ENCODE measurements at places on chromosomes 7 and 10.

DNA sequence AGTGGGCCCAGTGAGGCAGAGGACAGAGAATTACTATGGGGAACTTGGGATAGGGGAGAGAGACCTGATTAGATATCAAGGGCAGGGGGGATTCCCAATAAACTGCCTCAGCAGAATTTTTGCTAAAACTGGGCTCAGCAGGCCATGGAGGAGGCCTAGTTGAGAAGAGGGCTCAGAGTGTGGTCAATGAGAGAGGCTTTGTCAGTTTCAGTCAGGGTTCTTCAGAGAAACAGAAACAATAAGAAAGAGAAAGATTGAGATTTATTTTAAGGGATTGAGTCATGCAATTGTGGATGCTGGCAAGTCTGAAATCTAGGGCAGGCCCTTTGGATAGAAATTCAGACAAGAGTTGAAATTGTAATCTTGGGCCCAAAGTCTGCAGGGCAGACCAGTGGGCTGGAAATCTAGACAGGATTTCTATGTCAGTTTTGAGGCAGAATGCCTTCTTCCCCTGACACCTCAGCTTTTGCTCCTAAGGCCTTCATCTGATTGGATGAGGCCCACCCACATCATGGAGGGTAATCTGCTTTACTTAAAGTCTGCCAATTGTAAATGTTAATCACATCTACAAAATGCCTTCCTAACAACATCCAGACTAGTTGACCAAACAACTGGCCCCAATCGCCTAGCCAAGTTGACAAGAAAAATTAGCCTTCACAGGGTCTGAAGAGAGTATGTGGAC lies 33.5 kb upstream of the CCSER2 start:
- no peak for DNase-seq

GRCh38 chr7:43761382-43761781 lies 2.9 kb downstream of the BLVRA start:
- no peak for DNase-seq

DNA sequence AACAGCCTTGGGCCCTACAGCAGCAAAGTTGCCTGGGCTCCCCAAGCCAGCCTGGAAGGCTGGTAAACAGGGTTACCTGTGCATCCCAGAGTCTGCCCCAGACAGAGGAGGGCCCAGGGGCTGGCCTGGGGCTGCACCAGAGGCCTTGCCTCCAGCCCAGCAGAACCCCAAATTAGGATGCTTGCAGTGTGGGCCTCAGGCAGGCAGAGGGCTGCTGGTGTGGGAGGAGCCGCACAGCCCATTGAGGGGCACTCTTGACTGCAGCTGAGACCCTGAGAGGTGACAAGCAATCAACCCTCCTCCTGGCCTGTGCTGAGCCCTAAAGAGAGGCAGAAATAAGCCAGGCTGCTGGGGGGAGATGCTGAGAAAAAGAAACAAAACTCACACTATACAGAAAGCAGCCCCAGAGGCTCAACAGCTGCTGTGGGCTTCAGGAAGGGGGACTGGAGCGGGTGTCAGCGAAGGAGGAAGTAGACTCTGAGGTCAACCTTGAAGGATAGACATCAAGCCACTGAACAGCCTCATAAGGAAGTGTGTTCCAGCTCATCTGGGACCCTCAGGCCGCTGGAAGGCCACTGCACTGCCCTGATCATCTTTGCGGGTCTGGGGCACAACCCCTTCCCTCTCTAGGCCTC lies 6.6 kb downstream of the AIFM2 start:
- DNase-seq = no peak

GRCh38 chr7:141701489-141702046 lies 398 bp downstream of the DENND11 start:
- DNase-seq = no peak

- no peak for DNase-seq
Measured at GRCh38 chr7:6276911-6277408, 4.5 kb upstream of the CYTH3 start.

DNA sequence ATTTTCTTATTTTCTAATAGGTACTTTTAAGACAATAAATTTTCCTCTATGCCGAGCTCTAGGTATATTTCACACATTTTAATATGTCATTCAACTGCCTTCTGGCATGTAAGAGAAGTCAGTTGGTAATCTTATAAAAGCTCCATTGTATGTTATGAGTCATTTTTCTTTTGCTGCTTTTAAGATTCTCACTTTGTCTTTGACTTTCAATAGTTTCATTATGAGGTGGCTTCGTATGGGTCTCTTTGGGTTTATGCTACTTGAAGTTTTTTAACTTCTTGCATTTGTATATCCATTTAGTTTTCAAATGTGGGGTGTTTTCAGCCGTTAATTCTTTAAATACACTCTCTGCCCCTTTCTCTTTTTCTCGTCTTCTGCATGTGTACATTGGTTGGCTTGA lies 80.5 kb downstream of the ABCA13 start:
- no peak for DNase-seq

GRCh38 chr10:50997461-50997860 lies 76.8 kb upstream of the PRKG1 start:
- no peak for DNase-seq

DNA sequence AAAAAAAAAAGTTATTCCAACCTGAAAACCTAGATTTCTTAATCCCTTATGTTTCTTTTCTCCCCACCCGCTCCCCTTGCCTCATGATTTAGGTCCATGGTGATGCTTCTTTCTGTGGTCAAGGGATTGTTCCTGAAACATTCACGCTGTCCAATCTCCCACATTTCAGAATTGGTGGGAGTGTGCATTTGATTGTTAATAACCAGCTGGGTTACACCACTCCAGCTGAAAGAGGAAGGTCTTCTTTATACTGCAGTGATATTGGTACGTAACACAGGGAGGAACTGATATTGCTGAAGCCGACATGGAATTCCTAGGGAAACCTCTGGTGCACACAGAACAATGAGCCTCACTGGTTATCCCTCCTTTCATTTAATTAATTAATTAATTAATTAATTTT lies 22.7 kb downstream of the DHTKD1 start:
- DNase-seq = no peak

- DNase-seq = no peak
Measured at GRCh38 chr10:69960988-69961880, 91.4 kb upstream of the MACROH2A2 start.

- DNase-seq = no peak
Measured at GRCh38 chr7:39375047-39375873, 190.9 kb upstream of the YAE1 start.

- no peak for DNase-seq
Measured at GRCh38 chr7:12091231-12091630, 119.9 kb upstream of the TMEM106B start.

GRCh38 chr7:84482476-84482875 lies 287.9 kb upstream of the SEMA3A start:
- DNase-seq = no peak

- DNase-seq = no peak
Measured at GRCh38 chr7:26343320-26343832, 51.7 kb downstream of the SNX10 start.

DNA sequence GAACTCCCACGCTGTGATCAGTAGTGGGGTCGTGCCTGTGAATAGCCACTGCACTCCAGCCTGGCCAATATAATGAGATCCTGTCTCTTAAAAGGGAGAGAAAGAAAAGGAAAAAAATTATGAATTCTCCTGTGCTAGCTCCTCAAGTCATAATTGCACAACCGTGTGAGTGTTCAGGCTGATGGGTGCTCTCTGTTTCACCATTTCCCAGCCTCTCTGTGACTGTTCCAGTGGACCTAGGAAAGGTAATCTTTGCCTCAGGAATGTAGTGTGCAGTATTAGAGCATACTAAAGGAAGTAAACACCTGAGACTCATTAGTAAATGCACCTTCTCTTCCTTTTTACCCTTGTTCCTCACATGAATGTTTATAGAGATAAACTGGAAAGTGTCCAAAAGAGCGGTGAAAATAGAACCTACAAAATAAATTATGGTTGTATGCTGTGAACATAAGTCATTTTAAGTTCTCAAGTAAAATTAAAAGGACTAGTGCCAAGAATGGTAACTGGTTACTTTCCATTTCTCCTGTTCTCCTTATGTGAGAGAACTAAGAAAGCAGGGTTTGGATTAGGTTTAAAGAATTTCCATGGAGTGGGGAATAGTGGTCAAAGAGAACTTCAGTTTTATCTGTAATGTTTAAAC lies 42.7 kb downstream of the INPP5F start:
- DNase-seq = no peak

DNA sequence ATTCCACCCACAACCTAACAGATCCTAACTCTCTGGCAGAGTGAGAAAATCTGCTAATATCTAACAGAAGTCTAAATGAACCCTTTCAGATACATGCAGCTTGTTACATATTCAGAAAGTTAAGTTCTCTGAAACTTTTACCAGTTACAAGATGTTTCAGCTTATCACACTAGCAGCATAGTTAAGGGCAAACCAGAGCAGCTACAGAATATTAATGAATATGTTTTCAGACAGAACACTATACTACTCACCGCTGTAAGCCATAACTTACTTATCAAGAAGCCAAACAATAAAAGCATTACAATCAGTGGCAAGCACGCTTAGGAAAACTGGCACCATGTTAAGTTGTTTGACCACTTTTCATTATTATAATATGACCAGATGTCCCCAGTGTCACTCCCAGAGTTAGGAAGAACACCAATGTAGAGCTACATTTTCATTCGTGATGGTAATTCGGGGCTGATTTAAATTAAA lies 2.7 kb downstream of the ITGB1 start:
- no peak for DNase-seq

GRCh38 chr7:70520611-70521010 lies 611.3 kb upstream of the GALNT17 start:
- no peak for DNase-seq

DNA sequence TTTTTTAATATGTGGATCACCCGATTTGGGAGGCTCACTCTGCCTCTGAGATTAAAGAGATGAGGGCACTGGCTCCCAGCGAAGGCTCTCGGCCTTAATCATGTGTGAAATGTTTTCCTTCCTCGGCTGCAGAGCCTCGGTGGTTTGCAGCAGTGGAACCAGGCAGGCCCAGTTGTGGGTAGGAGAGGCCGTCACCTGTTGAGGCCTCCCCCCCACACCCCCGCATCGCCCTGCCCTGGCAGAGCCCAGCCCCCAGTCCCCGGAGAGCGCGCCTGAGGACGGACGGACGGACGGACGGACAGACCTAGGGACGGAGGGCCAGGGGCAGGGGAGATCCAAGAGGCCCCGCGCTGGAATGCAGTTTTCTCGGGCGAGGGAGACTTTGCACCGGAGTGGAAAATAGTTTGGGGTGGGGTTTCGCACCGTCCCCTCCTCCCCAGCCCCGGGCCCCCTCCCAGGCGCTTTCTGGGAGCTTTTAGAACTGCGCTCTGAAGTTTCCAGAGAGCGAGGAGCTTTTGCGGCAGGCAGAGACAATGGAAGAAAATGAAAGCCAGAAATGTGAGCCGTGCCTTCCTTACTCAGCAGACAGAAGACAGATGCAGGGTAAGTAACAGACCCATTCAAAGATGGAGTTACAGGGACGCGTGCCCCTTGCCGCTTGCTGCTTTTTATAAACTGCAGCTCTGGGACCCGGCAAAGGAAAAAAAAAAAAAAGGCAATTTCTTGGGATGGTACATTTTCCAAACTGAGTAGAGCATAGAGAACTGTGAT lies at the start of gene KIAA1217:
Gene KIAA1217, plus strand, starts transcription at position 478 of the 771 bp plus-strand sequence. Its CDS starts 56 bp downstream, at position 534.
- no peak for DNase-seq

GRCh38 chr7:96388620-96389383 lies 66.9 kb upstream of the SLC25A13 start:
- DNase-seq = peak; percentile 28

GRCh38 chr10:5492322-5492855 lies 7.0 kb downstream of the CALML5 start:
- no peak for DNase-seq

GRCh38 chr7:91191771-91192170 lies 72.5 kb upstream of the FZD1 start:
- no peak for DNase-seq

GRCh38 chr10:1762076-1762475 lies 24.8 kb upstream of the ADARB2 start:
- DNase-seq = no peak

Measured in fibroblast of skin of left biceps (primary cell).